ENCODE measurements at places on chromosomes 1 and 21. TPM values are rescaled to one million over a fixed set of nuclear protein-coding genes. Genes with fewer than 3 reads are reported as not detected.
A peak's percentile ranks its signal among the peaks of the same experiment; 100 is the strongest.

- DNase-seq: no peak
Observed at GRCh38 chr1:99638853-99639252, 7.1 kb upstream of the PALMD start.

- DNase-seq: no peak
Observed at GRCh38 chr1:184210862-184211261, 159.3 kb downstream of the TSEN15 start.

DNA sequence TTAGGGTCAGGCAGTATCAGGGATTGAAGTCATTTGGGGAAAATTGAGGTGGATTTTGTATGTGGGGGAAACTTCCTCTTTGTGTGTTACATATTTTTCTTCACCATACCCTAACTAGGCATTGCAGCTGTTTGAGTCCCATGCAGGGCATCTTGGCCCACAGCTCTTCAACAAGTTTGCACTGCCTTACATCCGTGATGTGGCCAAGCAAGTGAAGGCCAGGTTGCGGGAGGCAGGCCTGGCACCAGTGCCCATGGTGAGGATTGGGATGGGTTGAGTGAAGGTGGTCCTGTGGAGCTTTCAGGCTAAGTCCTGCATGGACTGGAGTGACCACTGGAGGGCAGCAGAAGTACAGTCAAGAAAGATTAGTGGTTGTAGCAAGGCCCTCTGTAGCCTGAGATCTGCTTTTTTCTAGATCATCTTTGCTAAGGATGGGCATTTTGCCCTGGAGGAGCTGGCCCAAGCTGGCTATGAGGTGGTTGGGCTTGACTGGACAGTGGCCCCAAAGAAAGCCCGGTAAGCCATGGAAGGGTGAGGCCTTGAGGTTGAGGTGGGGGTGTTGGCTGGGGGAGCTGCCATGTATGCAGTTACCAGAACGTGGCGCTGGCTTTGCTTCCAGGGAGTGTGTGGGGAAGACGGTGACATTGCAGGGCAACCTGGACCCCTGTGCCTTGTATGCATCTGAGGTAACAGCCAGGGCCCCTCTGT, 2.4 kb downstream of the UROD start:
- peak; percentile 86 for DNase-seq

DNA sequence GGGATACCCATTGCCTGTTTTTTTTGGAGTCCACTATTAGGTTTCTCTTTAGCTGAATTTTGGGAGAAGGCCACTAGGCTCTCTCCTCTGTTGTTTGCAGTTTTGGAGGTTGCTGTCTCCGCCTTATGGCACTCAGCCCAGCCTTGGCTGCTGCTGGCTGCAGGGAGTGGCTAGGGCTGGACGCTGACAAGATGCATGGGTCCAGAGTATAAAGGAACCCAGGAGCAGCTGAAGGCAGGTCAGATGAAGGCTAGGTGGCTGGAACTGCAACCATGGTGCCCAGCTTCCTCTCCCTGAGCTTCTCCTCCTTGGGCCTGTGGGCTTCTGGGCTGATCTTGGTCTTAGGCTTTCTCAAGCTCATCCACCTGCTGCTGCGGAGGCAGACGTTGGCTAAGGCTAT, at the start of gene CYP4B1:
Gene CYP4B1 (plus strand): TSS at position 237 of the 400 bp plus-strand sequence. CDS start 36 bp downstream, at position 273.
- peak; percentile 87 for DNase-seq

GRCh38 chr1:93990010-93990409, 80.8 kb upstream of the GCLM start:
- DNase-seq: no peak

Gene KRTAP12-2
- total RNA-seq: not detected

Gene BARHL2
- not detected for total RNA-seq

GRCh38 chr1:31839662-31840343, 24.0 kb upstream of the SPOCD1 start:
- DNase-seq: no peak

- no peak for DNase-seq
Observed at GRCh38 chr1:55572878-55573734, 357.9 kb upstream of the USP24 start.

GRCh38 chr21:35780983-35781382, 279.3 kb downstream of the SETD4 start:
- DNase-seq: no peak

DNA sequence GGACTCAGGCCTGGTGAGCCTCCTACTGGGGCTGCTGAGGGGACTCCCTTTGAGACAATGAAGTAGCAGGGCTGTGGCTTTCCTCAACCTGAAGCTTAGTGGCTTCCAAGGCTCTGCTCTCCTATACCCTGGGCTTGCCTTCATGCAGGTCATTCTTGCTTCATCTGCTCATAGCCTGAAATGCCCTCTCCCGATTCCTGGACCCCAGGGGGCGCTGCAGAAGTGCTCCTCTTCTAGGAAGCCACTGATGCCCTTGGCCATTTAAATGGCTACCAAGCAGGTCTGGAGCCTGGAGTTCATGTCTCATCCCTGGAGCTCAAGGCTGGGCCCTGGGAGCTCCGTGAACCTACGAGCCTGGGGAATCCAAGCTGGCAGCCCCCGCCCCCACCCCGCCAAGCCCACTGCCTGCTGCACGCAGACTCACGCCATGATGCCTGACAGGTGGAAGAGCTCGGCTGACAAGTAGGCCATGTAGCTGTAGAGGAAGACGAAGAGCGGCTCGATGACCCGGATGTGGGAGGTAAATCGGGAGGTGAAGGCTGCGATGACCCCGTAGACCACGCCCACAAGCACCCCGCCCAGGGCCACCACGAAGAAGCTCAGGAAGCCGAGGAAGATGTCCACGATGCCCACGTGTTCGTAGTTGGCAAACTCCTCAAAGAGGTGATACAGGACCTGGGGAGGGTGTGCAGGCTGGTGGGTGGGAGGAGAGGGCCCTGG, 45.7 kb downstream of the SLC9A1 start:
- no peak for DNase-seq

Gene ERI3
- 33.2 TPM for total RNA-seq

GRCh38 chr1:64515427-64515826, 45.5 kb downstream of the CACHD1 start:
- peak; percentile 85 for DNase-seq

Gene DNAH14
- 7.1 TPM for total RNA-seq

Gene SYTL1
- total RNA-seq: 1.5 TPM

- no peak for DNase-seq
Observed at GRCh38 chr1:240217403-240217802, 125.7 kb downstream of the FMN2 start.

Gene RNF115
- 41.8 TPM for total RNA-seq

Gene IRF6
- 0.33 TPM for total RNA-seq
